NCI-H345 (cell line): ENCODE measurements at places on chromosomes 12 and 14.
A peak's percentile ranks its signal among the peaks of the same experiment; 100 is the strongest.

GRCh38 chr14:23183158-23183470, 346 bp downstream of the SLC7A8 start:
- peak; percentile 12 for DNase-seq

- no peak for DNase-seq
Observed at GRCh38 chr14:104753528-104754212, 723 bp downstream of the SIVA1 start.

- no peak for DNase-seq
Observed at GRCh38 chr14:47102472-47102871, 450.9 kb upstream of the RPL10L start.

- peak; percentile 49 for DNase-seq
Observed at GRCh38 chr14:56119201-56119981, 1.2 kb downstream of the PELI2 start.

DNA sequence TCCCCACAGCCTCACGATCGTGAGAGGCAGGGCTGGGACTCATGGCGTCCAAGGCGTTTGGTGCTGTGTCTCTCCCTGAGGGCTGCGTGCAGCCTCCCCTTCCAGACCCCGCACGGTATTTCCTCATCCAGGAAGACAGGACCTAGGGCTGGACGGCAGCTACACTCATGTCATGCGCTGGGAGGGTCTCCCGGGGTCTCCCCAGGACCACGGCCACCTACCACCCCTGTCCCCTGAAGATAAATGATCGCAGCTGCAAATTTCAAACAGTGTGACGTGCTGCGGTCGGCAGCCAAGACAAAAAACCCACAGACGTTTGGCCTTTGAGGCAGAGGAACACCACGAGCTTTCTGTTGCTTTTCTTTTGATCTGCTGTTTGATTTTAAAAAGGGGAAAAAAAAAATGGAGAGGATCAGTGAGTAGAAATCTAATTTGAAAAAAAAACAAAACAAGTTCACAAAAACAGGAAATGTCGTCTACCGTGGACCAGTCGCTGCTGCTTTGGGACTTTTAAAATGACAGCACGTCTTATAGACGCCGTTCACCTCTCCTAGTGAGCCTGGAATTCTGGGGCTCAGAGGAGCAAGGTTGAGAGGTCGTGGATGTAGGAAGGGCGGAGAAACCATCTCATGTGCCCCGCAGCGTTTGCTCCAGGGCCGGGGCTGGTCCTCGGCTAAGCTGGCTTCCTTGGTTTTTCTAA, 237.6 kb downstream of the SLC41A2 start:
- no peak for DNase-seq

DNA sequence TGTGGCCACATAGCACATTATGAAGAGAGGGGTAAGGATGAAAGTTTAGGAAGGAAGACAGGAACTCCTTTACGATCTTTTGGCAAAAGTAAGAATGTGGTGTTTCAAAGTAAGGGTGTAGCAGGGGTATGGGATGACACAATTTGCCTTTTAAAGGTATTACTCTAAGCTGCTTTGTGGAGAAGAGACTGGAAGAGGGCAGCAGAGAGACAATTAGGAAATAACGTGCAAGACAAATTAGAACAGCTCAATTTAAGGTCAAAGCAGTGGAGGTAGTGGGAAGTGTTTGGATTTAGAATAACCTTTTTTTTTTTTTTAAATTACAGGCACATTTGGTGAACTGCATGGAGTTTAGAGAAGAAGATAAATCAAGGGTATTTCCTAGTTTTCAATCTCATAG, 342.6 kb downstream of the NOVA1 start:
- DNase-seq: no peak

DNA sequence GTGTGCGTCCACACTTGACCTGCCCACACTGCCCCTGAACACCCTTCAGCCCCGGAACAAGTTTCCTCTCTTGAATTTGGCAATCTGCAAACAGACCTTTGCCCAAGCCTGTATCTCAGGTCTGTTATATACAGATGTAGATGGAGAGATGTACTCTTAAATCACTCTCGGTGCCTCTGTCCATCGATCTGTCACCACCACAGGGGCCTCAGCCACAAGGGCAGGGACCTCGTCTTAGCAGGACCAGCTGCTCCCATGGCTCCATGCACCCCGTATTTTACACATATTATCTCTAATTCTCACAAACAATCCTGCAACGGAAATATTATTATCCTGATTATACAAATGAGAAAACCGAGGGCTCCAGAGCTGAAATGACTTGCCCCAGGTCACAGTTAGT, 313.4 kb downstream of the BCL11B start:
- DNase-seq: no peak

GRCh38 chr14:34110531-34110930, 159.7 kb upstream of the EGLN3 start:
- no peak for DNase-seq

- DNase-seq: no peak
Observed at GRCh38 chr12:130847112-130847511, 8.1 kb upstream of the STX2 start.

DNA sequence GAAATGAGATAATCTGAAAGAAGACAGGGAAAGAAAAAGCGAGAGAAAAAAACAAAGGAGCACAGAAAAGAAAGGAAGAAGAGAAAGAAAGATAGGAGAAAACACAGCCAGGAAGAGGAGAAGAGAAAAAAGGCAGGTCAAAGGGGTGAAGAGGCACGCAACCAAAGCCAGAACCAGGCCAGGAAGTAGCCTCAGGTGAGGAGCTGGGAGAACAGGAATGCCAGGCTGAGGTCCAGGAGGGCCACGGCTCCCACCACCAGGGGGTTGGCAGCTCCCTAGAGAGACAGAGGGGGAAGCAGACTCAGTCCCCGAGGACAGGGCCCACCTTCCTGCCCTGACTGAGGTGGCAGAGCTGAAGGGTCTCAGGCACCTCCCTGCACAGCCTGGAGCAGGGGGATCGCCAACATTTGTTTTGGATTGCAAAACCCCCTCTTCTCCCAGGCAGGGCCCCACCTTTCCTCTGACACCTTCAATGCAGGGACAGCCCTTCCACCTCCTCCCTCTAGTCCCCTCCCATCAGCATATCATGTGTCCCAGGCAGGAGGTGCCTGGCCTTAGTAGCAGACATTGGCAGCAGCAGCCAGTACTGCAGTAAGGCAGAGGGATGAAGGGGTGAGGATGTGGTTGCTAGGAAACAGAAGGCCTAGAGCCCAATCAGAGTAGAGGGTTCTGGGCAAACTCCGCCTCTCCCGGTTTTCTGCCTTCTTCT, 2.0 kb upstream of the AP1G2 start:
- peak; percentile 26 for DNase-seq

DNA sequence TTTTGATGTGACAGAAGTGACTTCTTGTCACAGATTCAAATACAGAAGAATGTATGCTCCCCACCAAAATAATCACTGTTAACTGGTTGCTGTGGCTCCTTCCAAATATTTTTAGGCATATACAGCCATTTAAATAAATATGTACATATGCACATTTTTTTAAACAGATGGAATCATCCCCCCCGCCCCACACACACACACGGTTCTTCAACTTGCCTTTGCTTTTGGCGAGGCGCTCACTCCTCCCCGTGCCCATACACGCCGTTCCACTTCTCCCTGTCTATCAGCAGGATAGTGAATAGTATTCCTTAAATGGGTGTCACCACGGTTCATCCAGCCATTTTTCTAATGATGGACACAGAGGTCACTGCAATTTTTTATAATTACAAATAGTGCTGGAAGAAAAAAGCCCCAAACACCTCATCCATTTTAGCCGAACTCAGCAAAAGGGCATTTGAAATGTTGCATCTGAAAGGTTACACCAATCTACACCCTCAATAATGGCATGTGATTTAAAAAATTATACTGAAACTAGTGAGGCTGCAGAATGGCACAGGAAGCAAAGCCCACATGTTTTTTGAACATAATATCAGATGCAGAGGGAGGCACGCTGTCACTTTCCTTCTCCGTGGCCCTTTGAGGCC, 39.2 kb upstream of the MEG3 start:
- DNase-seq: no peak

GRCh38 chr12:53998110-53998899, 1.7 kb upstream of the HOXC9 start:
- no peak for DNase-seq

- no peak for DNase-seq
Observed at GRCh38 chr12:42124764-42125387, 19.8 kb downstream of the GXYLT1 start.

GRCh38 chr14:105581551-105582341, 55.4 kb downstream of the TMEM121 start:
- DNase-seq: no peak

- DNase-seq: no peak
Observed at GRCh38 chr12:64744422-64745258, 14.6 kb downstream of the GNS start.

GRCh38 chr14:25464078-25464477, 414.1 kb upstream of the STXBP6 start:
- no peak for DNase-seq

DNA sequence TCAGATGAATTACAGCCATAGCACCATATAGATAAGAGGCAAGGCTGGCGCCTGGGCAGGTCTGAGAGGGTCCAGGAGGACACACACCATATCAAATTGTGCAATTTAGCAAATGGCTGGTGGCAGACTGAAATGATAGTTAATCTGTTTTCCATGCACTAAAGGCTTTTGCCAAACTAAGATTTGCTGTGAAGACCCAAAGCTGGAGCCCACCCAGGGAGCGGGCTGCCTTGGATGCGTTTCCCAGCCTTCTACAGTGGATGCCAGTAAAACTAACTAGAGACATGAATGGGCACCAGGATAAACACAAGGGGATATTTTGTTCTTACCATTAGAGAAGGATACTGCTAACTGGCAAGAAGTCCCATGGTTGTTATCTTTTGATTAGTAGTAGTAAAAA, 475.1 kb downstream of the DPF3 start:
- DNase-seq: no peak

GRCh38 chr12:4268329-4269181, 5.0 kb upstream of the CCND2 start:
- DNase-seq: no peak

GRCh38 chr14:92568621-92569479, 55.3 kb downstream of the RIN3 start:
- no peak for DNase-seq

GRCh38 chr12:5480218-5480937, 48.5 kb downstream of the NTF3 start:
- peak; percentile 80 for DNase-seq

- DNase-seq: no peak
Observed at GRCh38 chr12:112107306-112108201, 1.0 kb downstream of the NAA25 start.

DNA sequence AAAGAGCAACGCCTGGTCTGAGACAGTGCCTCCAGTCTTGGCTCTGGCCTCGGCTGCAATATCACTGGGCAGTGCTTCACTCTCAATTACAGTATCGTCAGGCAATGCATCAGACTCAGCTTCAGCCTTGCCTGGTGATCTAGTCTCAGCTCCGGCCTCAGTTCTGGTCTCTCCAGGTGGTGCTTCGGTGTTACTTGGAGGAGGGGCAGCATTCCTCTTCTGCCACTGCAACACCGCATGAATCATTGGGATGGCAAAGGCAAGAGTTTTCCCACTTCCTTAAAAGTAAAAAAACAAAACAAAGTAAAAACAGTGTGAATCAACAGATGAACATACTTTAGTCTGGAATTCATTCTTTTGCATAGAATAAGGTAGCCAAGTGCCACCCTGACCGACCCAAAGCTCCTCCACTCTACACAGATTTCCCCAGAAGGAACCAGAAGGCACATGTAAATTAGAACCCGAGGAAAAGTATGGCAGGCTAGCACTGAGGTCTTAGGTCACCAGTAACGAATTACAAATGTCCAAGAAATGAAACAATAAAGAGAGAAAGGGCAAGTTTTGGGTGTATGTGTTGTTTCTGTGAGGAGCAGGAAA, 18.6 kb downstream of the DDX24 start:
- no peak for DNase-seq
